ENCODE measurements at places on chromosomes 3 and 15. TPM values are rescaled to one million over a fixed set of nuclear protein-coding genes. Genes with fewer than 3 reads are reported as not detected.

Gene CTXN2
- not detected for total RNA-seq

Gene PARP3
- total RNA-seq = 100 TPM

Gene COL6A5
- total RNA-seq = not detected

DNA sequence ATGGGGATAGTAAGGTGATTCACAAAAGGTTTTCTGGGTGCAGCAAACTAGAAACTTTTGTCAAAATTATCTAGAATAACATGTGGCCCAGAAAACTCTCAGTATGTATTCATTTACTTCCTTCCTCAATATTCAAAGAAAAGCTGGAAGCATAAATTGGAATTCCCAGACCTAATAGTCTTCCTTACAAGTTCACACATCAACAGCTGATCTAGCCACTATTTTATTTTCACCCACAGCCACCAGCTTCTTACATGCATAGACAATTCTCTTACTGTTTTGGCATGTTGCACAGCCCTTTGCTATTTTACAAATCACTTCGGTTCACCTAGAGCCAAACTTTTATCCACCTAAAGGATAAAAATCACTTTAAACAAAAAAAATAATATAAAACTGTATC, 647.8 kb upstream of the CCDC54 start:
- no peaks in the 10 kb centered on the region for H3K36me3 ChIP-seq
- H3K27me3 ChIP-seq = no peaks in the 10 kb centered on the region
- H3K4me3 ChIP-seq = no peak overlapping the region
- no peak for DNase-seq

- DNase-seq = no peak
- no peak overlapping the region for H3K4me3 ChIP-seq
- H3K27me3 ChIP-seq = no peaks in the 10 kb centered on the region
- H3K27ac ChIP-seq = no peak overlapping the region
Observed at GRCh38 chr3:179716811-179717210, 64.0 kb downstream of the USP13 start.

Gene LYZL4
- not detected for total RNA-seq

Gene NCK1
- total RNA-seq = 33.3 TPM
